ENCODE measurements at places on chromosomes 1 and 21.
A peak's percentile ranks its signal among the peaks of the same experiment; 100 is the strongest.

- no peak for DNase-seq
Measured at GRCh38 chr1:92752719-92753118, 32.2 kb downstream of the EVI5 start.

DNA sequence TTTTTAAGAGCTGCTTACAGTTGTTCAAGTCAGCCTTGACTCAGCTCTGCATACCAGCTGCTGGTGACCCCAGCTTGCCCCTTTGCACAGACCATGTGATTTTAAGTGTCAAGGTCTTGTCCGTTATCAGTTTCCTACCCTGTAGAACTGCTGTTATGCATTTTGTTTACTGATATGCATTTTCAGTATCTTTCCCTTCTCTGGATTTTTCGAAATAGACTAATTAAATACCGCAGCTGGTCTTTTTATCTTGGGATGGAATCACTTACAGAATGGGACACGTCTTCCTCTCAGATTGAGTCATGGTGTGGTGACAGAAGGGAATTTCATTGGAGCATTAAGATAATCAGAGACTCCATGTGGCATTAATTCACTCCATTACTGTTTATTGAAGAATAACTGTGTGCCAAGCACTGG lies 145.6 kb downstream of the FMN2 start:
- no peak for DNase-seq

GRCh38 chr1:198764748-198765147 lies 125.9 kb downstream of the PTPRC start:
- DNase-seq = no peak

DNA sequence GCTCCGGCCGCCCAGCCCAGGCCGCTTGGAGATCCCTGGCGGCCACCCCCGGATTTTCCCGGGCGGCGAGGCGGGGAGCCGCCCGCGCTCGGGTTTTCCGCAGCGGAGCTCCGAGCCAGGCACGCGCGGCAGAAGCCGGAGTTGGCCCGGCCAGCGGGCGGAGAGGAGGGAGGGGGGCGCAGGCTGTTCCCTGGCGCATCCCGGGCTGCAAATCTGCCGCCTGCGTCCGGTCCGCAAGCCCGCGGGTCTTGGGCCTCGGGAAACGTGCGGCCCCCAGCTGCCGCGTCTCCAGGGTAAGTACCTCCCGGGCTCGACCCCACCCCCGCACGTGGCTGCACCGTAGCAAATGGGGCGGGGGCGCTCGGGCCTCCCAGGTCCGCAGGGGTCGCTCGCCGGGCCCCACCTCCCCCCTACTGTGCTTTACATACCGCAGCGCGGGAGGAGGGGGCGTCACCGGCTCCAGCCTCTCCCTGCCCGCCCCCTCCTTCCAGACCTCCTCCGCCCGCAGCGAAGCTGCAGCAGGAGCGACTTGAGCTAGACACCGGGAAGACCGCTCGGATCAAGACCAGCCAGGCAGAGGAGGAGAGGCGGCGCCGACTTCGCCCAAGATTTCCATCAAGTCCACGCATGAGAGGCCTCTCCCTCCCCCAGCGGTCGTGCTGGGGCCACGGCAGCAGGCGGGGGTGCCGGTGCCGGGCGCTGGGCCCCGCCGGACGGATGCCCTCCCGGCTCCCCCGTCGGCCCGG lies 1.6 kb downstream of the TMEM200B start:
- DNase-seq = peak; percentile 67

- DNase-seq = no peak
Measured at GRCh38 chr1:5763696-5764370, 228.4 kb downstream of the NPHP4 start.

GRCh38 chr1:12015001-12015491 lies 4.3 kb upstream of the MIIP start:
- DNase-seq = no peak

- peak; percentile 30 for DNase-seq
Measured at GRCh38 chr1:58727364-58727763, 27.5 kb upstream of the MYSM1 start.

- DNase-seq = no peak
Measured at GRCh38 chr1:204863730-204864129, 6.9 kb upstream of the NFASC start.

DNA sequence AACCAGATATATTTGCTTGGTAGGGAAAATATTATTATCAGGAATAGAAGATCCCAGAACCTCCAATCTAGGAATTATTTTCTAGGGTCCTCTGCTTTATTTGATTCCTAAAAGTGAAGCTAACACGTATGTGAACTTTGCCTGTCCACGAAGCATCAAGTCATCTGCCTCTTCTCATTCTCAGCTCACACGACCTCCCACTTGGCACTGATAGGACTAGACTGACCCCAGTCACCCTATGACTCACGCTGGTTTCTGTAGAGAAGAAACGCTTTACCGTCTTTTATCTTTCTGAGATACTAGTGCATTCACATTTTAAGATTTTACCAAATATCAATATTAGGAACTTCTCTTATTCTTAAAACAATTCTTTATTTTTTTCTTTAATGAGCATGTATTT lies 2.0 kb upstream of the KRTAP19-7 start:
- no peak for DNase-seq

GRCh38 chr1:19481826-19482398 lies 3.4 kb downstream of the CAPZB start:
- no peak for DNase-seq

DNA sequence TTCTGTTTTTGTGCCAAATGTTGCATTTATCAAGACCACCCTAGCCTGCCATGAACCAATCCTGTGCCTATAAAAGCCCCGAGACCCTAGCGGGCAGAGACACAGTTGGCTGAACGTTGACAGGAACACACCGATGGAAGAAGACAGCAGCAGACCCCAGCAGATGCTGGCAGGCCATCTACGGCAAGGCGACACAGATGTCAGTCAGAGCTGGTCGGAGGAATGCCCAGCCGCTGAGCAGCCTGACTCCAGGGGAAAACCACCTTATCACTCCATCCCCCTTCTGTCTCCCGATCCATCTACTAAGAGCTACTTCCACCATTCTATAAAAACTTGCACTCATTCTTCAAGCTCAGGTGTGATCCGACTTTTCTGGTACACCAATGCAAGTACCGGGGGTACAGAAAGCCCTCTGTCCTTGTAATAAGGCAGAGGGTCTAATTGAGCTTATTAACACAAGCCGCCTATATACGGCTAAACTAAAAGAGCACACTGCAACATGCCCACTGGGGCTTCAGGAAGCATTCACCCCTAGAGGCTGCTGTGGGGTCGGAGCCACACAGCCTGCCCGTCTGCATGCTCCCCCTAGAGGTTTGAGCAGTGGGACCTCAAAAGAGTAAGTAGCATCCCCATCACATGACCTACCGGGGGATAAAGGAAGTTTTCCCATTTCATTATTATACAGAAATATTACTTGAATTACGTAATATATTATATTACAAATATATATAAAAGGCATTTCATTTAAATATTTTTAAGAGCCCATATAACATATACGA lies 1156.3 kb upstream of the B3GALT2 start:
- peak; percentile 38 for DNase-seq

- DNase-seq = no peak
Measured at GRCh38 chr21:41653243-41653953, 113.5 kb downstream of the RIPK4 start.

DNA sequence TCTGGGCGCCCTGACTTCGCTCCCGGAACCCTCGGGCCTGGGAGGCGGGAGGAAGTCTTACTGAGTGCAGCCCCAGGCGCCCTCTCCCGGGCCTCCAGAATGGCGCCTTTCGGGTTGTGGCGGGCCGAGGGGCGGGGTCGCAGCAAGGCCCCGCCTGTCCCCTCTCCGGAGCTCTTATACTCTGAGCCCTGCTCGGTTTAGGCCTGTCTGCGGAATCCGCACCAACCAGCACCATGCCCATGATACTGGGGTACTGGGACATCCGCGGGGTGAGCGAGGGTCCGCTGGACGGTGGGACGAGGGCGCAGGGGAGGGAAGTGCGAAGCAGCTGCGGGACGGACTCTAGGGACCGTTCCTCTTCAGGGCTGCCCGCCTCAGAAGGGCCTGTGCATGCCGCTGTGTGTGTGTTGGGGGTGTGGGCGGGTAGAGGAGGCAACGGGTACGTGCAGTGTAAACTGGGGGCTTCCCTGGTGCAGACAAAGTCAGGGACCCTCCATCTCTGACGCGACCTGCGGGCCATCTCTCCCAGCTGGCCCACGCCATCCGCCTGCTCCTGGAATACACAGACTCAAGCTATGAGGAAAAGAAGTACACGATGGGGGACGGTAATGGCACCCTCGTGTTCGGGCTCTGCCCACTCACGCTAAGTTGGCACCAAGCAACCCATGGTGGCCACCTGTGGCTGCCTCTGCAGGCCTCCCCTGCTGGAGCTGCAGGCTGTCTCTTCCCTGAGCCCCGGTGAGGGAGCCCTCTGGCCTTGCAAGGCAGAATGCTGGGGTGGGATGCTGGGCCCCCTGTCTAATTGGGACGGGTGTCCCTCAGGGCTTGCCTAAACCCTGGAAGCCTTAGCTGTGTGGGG lies at the start of gene GSTM1:
TSS of gene GSTM1 (plus strand) at position 177 of the 859 bp plus-strand sequence. CDS start at position 234, 57 bp downstream.
- DNase-seq = peak; percentile 52

- DNase-seq = no peak
Measured at GRCh38 chr1:210482945-210483617, 154.4 kb downstream of the HHAT start.

- no peak for DNase-seq
Measured at GRCh38 chr1:41614818-41615217, 130.3 kb upstream of the EDN2 start.

DNA sequence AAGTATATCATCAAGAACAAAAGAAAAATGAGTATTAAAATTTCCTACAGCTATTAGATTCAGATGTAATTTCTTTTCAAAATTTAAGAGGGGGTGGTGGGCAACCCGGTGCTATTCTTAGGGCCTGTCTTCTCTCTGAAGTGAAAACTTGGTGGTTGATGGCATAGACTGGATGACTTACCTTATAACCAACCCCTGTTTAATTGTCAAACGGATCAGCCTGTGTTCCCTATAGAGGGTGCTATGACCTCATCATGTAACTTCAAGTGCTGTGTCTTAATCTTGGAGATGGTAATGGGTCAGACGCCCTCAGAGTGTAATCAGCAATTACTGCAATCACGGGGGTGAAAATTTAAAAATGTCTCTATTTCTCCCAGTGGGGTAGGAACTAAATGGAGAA lies 176.2 kb downstream of the PCP4 start:
- DNase-seq = no peak

- no peak for DNase-seq
Measured at GRCh38 chr1:155352631-155353030, 31.9 kb downstream of the RUSC1 start.

- DNase-seq = no peak
Measured at GRCh38 chr1:153577138-153577537, 11.5 kb upstream of the S100A2 start.

DNA sequence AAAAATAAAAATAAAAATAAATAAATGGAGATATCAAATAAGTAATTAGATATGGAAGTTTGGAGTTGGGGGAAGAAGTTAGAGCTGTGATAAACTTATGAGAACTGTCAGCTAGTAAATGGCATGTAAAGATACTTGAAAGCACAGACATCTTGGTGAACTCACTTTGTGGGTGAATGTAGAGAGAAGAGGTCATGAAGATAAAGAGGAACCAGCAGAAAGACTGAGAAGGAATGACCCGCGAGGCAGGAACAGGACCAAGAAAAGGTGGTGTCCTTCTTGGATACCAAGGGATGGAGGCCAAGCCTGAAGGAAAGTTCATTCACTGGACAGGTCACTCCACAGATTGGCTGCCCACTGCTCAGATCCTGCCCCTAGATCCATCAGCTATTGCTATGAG lies 4.7 kb upstream of the CAPZB start:
- no peak for DNase-seq

DNA sequence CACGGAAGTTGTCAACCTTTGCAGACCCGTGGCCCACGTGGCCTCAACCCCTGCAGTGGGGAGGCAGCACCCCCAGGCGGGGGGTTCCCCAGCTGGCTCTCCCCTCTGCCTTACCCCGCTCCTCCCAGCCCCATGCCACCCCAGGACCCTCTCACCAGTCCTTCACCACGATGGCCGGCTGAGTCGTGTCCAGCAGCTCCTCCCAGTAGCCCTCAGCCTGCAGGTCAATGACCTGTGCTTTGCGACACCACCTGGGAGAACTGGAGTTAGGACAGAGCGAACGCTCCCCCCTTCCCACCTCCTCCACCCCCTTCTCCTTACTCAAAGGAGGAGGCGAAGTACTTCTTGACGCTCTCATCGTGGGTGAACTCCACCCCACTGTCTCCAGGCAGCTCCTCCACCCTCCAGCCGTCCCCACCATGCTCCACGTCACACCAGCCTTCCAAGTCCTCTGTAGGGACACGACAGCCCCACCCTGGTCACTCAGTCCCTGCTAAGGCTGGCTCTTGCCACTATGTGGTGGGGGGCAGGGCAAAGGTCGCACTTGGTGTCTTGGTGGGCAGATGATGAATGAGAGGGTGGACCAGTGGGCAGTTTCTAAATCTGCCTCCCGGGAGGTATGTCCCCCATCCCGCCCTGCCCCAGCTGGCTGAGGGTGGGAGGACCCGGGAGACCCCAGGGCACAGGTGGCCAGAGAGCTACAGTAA lies 4.5 kb downstream of the FBXO2 start:
- DNase-seq = no peak

- DNase-seq = no peak
Measured at GRCh38 chr1:4494558-4494957, 159.9 kb upstream of the AJAP1 start.

DNA sequence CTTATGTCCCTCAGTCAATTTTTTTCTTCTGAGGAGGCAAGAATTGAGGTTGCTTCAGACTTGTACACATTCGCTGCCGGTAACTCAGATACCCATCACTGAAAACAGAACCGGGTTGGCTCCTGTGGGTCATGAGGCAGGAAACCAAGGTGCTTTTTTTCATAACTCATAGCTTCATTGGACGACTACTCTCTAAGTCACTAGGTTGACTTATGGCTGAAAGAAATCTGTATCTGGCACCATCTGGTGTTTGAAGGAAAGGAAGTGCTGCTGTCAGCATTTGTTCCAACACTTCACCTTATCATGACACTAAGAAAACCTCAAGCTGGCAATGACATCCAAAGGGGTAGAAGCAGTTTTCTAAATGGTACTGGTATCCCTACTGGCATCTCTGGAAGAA lies 82.3 kb downstream of the TBX19 start:
- no peak for DNase-seq

DNA sequence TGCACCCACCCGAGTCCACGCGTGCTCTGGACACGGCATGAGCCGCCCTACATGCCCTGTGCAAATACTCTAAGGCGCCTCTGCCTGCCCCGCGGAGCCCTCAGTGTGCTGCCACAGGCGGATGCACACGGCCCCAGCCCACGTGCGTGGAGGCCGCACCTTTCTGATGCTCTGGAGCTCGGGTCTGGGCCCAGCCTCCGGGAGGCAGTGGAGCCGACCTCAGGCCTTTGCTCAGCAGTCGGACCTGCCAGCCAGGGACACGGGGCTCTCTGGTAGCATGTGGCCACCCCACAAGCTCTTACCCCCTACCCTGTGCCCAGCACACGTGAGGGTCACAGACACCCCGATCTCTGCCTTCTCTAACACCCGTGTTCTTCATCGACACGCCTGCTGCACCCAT lies 2.1 kb downstream of the TMEM240 start:
- no peak for DNase-seq

GRCh38 chr1:168879896-168880734 lies 151.1 kb upstream of the DPT start:
- no peak for DNase-seq

GRCh38 chr1:234842726-234843641 lies 233.0 kb upstream of the IRF2BP2 start:
- DNase-seq = no peak

GRCh38 chr21:25175938-25176337 lies 431.3 kb downstream of the MRPL39 start:
- DNase-seq = no peak

All from NT2/D1 (cell line).